ENCODE measurements at places on chromosomes 2 and 18.

- DNase-seq, result no peak
Measured at GRCh38 chr2:10331702-10332401, 29.1 kb downstream of the HPCAL1 start.

GRCh38 chr18:6672821-6673308 lies 56.7 kb upstream of the ARHGAP28 start:
- no peak for DNase-seq

GRCh38 chr2:99842451-99842850 lies 299.9 kb downstream of the AFF3 start:
- no peak for DNase-seq

DNA sequence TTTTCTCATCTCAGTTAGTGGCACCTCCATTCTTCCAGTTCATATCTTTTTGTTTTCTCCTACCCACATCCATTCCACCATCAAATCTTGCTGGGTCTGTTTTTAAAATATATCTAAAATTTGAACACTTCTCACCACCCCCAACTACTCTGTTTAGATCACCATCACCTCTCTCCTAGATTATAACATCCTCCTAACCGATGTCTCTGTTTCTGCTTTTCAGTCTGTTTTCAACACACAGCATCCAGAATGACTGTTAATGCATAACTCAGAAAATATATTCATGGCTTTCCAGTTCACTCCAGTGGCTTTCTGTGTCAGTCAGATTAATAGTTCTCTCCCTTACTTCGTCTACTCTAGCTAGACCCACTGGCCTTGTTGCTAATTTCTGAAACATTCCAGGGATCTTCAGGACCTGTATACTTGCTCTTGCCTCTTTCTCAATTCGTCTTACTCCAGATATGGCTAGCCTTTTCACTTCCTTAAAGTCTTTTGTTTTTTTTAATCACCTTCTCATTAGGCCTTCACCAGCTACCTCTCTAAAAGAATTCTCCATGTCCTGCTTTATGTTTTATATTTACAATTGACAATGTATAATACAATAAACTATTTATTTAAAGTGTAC lies 105.3 kb downstream of the COMMD1 start:
- DNase-seq, result no peak

DNA sequence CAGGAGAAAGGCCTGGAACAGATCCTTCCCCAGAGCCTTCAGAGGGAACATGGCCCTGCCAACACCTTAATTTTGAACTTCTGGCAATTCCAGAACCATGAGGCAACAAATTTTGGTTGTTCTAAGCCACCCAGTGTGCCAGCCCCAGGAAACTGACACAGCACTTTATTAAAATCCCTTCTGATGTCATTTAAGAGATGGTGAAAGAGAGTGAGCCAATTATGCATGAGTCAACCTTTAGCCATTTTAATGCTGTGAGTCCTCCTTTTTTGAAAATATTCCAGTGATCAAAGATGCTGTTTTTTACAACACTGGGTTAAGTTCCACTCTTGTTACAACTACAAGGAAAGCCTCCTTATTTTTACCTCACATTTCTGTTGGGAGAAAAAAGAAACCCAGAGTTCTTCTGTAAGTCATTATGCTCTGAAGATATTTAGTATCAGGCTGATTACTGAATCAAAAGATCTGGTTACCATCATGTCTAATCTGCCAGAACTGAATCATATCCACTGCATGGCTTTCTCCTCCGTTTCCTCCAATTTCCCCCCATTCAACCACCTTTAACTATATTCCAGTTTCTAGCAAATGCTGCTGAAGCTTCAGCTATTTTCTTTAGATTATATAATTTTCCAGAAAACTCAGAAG lies 235.4 kb downstream of the TXNL1 start:
- DNase-seq, result peak; percentile 76

GRCh38 chr2:190802129-190802528 lies 78.5 kb upstream of the GLS start:
- DNase-seq, result no peak

All from AG20443 (cell line).